ENCODE measurements at places on chromosomes 12 and 14.

DNA sequence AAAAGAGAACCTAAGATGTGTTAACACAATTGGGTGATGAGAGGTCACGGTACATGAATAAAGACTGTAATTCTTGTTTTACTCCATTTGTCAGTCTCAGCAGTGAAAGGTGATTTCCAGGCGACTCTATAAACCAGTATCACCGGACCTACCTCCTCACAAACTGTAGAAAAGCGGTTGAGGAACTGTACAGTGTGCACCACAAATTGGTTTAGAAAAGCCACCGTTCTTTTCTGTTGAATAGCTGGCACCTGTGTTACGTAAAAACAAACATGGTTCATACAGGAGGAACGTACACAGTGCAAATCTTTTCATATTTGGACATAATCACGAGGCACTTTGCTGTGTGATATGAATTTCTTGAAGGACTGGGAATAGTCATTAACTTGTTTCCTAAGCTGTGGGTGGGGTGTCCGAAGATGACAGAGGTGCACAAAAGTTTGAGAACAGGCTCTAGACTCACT, 663 bp downstream of the WASHC3 start:
- no peak for DNase-seq

GRCh38 chr12:53096089-53096741, 1.3 kb upstream of the IGFBP6 start:
- DNase-seq: no peak

- DNase-seq: no peak
These were observed 25.3 kb downstream of the GPRC5D start for GRCh38 chr12:12926571-12927071.

GRCh38 chr14:29805415-29806123, 122.1 kb downstream of the PRKD1 start:
- peak; percentile 70 for DNase-seq

DNA sequence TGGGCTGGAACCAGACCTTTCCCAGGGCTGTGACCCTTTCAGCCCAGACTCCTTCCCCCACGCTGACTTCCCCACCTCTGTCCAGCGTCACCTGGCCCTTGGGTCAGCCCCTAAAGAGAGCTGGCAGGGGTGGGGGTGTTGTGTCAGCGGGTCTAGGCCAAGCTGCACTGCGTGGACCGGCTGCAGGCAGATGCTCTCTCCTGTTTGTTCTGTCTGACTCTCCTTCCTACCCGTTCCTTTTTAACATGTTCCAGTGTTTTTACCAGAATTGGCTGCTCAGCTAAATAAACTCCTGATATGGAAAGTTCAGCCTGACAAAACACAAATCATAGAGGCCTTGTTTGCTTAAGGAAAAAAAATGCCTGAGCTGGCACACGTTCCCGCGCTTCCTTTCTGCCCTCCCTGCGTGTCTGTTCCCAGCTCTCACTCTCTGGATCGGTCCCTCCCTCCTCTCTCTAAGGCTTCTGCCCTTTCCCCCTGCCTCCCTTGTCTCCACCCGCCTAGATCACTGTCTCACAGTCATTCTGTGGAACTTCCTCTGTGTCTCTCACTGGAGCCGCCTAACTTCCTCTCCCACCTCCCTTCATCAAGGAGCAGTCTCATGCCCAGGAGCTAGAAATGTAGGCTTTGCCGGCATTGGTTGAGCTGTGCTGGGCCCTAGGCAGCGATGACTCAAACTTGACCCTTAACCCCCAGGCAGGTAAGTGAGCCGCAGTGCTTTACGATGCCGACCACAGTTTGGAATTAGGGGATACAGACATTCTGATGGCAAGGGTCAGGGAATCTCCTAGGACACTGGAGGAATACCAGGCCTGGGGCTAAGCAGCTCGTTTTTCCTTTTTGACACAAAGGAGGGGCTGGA, 15.5 kb upstream of the MLXIP start:
- peak; percentile 72 for DNase-seq

DNA sequence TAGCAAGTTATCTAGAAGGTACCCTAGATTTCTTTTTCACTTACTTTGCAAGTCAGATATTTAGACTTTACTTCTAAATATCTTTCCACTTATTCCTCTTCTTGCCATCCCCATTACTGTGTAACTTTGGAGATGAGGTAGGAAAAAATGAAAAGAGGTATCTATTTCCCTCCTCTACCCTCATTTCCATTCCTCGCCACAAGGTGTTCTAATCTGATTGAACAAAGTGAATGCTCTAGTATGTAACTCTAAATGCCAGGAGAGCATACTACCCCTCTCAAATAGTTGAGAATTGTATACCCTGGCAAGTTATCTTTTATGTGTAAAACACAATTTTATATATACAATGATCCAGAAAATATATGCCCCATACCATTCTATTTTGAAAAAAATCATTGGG, 1.7 kb upstream of the LDHB start:
- no peak for DNase-seq

- no peak for DNase-seq
These were observed 99.3 kb downstream of the AACS start for GRCh38 chr12:125164541-125164940.

DNA sequence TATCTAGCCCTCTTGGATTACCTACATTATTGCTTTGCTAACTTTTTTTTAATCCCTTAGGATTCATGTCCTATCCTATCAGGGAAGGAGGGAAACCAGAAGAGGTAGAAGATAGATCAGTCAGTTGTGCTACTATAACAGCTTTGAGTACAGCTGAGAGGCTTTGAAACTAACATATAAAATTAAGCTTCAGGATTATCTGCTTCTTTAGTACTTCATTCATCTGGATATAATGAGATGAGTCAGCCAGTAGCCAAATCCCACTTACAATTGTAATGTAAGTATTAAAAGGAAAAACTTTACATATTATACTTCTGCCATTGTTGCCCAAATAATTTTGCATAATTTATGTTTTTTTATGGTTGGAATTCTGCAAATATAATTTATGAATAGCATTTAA, 33.4 kb upstream of the ANO6 start:
- no peak for DNase-seq

- DNase-seq: no peak
These were observed 120.3 kb downstream of the FBXL14 start for GRCh38 chr12:1474041-1474573.
